Esophagus mucosa (tissue), 1 donor: ENCODE measurements at places on chromosomes 16 and 17.

GRCh38 chr17:57553991-57554825, 190.9 kb downstream of the CCDC182 start:
- ATAC-seq: no peak

DNA sequence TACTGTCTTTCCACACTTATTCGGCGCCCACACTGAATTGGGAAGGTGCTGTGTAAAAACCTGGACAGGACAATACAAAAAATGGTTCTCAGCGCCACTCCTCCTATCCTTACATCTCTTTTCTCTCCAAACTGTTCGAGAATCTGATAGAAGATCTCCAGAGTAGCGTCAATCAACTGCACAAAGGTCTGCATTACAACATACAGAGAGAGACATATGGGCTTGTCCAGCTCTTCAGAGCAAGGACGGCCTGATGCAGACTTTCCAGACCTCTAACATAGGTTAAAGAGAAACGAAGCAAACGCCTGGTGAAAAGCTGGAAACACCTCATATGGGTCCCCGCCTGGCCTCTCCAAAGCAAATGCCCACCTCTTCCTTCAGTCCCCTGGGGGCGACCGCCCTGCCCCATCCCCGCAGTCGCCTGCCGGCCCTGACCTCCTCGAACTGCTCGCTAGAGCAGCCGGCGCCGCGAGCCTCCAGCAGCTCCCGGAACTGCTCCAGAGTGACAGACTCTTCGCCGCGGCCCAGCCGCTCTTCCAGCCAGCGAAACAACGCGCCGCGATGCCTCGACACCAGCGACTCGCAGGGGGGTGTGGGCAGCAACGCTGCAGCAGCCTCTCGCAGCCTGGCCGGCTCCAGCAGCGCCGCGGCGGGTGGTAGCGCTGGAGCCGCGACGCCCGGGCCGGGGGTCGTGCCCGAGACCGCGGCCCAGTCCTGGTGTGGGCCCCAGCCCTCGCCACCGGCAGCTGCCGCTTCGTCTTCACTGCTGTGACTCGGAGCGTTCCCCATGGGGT, 526 bp downstream of the ZZEF1 start:
- peak; percentile 32 for ATAC-seq

GRCh38 chr16:5386989-5387388, 289.4 kb upstream of the EEF2KMT start:
- no peak for ATAC-seq

DNA sequence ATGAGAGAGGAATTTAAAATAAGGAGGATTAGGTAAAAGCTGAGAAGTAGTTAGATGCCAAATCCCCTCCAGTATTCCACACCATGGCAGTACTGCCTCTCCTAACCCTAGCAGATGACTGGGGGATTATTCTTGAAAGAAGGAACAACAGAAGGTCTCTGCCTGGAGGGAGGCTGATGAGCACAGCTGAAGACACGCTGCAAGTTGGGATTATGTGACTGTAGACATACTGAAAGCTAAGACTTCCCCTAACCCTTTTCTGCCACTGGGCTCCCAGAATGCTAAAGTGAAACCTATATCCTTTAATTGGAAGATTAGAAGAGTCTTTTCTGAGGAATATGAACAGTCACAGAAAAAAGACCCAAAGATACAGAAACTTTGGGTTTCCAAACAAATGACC, 27.7 kb upstream of the SLC46A1 start:
- ATAC-seq: no peak

DNA sequence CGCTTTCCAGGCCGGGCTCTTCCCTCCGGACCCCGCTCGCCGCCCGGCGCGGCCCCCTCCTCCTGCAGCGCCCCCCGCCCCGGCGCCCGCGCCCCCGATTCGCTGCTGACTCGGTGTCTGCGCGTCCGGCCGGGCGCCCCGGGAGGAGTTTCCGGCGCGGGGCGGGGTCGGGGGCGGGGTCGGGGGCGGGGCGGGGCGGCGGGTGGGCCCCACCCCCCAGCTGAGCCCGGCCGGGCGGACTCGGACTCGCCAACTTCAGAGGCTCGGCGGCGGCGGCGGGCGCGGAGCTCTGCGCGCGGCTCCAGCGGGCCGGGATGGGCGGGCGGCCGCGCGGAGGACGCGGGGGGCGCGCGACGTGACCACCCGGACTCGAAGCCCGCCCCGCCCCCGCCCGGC, at the start of gene METRNL:
METRNL (plus strand) TSS at position 258 of the 396 bp plus-strand sequence. CDS start 207 bp downstream, outside the sequence.
- ATAC-seq: peak; percentile 43

DNA sequence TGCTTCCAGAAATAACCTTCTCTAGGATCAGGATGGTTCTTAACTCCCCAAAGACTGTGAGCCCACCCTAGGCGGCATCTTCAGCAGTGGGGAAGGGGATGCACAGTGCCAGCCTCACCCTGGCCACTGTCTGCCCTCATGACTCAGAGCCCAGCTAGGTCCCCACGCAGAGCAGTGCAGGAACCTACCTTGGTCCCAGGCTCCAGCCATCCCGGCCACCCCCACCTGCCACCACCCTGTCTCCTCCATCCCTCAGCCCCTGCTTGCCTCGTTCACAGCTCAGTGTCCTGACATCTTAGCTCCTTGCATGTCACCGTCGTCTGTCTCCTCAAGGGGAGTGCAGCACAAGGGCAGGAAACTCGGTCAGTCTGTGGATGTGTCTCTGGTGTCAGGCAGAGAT, 16.1 kb upstream of the KRTAP17-1 start:
- ATAC-seq: no peak

- no peak for ATAC-seq
Observed at GRCh38 chr17:80418589-80418988, 3.6 kb downstream of the ENDOV start.

DNA sequence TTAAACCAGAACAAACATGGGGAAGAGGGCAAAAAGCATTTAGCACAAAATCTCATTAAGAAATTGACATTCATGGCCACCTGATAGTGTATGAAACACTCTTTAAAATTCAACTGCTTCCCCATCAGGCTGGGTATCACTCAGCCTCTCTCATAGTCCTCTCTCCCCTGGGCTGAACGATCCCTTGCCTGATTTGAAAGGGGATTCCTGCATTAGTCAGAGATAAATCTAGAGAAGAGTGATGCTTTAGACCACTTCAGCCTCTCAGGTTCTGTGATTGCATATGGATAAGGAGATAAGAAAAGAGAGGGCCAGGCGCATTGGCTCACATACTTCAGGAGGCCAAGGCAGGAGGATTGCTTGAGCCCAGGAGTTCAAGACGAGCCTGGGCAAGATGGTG, 280.0 kb downstream of the SOX9 start:
- ATAC-seq: no peak

- ATAC-seq: no peak
Observed at GRCh38 chr16:10081201-10081940, 100.9 kb downstream of the GRIN2A start.

- peak; percentile 77 for ATAC-seq
Observed at GRCh38 chr17:13002761-13003453, 14.9 kb downstream of the ELAC2 start.

DNA sequence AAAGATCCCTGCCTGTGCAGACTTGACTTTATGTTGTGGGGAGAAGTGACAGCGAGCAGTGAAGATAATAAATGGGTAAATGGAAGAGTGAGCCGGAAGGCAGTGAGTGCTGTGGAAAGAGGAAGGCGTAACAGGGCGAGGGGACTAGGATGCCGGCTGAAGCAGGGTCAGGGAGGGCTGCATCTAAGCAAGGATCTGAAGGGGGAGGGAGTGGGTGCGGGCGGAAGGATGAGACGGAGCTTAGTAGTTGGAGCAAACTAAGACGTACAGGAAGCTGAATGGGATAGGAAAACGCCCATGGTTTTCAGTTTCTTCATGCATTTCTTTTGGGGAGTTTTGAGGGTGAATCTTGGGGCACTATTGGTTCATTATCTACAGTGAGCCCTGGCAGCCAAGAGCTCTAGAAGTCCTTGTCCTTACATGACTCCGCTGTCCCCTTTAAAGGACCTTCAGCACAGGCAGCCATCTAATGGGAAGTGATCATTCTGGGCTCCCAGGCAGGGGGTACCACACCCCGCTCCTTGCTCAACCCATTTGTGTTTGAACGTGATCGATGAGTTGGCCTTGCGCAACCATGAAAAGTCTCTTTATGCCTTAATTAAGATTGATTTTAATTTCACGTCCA, 10.4 kb upstream of the NAT9 start:
- ATAC-seq: no peak

DNA sequence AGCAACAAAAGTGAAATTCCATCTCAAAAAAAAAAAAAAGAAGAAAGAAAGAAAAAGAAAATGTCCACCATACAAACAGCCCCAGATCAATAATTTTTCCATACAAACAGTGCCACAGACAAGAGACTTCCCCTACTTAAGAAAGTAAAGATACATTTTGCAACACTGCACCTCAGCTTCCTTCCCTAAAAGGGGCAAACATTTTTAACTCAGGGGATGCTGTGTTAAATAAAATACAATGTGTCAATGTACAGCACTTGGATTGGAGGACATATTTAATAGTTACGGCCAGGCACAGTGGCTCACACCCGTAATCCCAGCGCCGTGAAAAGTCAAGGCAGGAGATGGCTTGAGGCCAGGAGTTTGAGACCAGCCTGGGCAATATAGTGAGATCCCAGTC, 22.3 kb downstream of the MYH11 start:
- ATAC-seq: no peak

- no peak for ATAC-seq
Observed at GRCh38 chr17:40810494-40810893, 10.7 kb upstream of the KRT28 start.

- ATAC-seq: no peak
Observed at GRCh38 chr16:79278506-79278905, 322.0 kb downstream of the MAF start.

GRCh38 chr16:72187551-72187950, 15.6 kb upstream of the PMFBP1 start:
- no peak for ATAC-seq

- ATAC-seq: peak; percentile 86
Observed at GRCh38 chr16:3642397-3643094, 11.9 kb upstream of the DNASE1 start.

DNA sequence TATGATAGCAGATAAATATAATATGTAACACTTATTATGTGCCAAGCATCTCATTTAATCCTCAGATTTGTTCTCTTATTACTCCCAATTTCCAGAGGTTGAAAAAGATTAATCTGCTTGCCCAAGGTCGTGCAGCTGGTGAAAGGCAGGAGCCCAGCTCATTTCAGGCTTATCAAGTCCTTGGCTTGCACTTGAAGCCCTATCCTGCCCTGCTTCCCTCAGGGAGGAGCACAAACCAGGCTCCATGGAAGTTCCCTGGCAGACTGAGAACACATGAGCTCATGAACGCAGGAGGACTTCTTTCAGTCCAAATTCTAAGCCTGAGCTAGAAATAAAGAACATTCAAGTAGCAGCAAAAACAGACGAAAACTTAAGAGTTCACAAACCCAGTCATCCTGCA, 74.8 kb downstream of the USP31 start:
- ATAC-seq: no peak

DNA sequence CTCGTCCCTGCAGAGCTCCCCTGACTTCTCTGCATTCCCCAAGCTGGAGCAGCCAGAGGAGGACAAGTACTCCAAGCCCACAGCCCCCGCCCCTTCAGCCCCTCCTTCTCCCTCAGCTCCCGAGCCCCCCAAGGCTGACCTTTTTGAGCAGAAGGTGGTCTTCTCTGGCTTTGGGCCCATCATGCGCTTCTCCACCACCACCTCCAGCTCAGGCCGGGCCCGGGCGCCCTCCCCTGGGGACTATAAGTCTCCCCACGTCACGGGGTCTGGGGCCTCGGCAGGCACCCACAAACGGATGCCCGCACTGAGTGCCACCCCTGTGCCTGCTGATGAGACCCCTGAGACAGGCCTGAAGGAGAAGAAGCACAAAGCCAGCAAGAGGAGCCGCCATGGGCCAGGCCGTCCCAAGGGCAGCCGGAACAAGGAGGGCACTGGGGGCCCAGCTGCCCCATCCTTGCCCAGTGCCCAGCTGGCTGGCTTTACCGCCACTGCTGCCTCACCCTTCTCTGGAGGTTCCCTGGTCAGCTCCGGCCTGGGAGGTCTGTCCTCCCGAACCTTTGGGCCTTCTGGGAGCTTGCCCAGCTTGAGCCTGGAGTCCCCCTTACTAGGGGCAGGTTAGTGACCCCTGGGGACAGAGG, 11.4 kb downstream of the MLLT6 start:
- ATAC-seq: no peak

GRCh38 chr17:60327134-60327900, 64.6 kb downstream of the USP32 start:
- peak; percentile 26 for ATAC-seq

- no peak for ATAC-seq
Observed at GRCh38 chr16:86565181-86565631, 1.4 kb upstream of the FOXC2 start.

DNA sequence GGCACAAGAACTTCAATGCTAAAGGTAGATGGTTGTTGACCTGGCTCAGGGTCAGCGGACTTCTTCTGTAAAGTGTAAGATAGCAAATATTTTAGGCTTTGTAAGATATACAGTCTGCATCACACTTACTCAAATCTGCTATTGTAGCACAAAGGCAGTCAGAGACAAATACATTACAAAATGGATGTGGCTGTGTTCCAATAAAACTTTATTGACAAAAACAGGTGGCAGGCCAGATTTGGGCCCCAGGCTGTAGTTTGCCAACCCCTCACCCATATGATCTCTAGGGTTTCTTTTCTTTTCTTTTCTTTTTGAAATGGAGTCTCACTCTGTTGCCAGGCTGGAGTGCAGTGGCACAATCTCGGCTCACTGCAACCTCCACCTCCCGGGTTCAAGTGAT, 39.5 kb upstream of the TMEM132E start:
- ATAC-seq: no peak

DNA sequence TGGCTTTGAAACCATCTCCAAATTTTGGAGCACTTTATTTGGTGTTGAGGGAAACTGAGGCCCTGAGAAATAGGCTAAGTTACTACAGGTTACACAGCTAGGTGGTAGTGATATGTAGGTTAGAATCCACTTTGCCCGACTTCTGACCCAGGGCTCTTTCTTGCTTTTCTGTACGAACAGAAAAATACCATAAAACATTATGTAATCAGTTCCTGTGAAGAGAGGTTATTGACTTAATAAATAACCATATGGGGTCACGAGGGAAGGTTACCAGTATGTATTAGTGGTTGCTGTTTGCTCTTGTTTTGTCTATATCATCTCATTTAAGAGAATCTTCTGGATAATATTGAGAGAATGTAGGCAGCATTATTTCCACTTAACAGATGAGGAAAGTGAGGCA, 172.2 kb upstream of the MAF start:
- no peak for ATAC-seq

GRCh38 chr16:50254072-50254471, 12.3 kb upstream of the ADCY7 start:
- ATAC-seq: no peak

- ATAC-seq: no peak
Observed at GRCh38 chr16:28210264-28210663, 1.5 kb downstream of the XPO6 start.

- ATAC-seq: peak; percentile 48
Observed at GRCh38 chr17:32111141-32111771, 31.0 kb upstream of the RHOT1 start.

DNA sequence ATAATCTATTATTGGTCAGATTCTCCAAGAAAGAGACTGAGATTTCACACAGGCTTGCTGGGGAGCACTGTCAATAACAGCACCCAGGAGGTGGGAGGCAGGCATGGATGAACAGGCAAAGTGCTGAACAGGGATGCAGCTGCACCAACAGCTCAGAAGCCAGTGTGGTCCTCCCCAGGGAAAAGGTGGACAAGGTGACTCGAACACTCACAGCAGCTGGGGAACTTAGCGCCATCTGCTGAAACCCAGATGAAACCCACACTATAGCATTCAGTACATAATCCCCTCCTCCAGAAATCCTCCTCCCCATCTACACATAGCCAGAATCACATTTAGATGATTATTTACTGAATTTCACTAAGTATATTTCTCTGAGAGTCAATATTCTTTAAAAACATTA, 255.2 kb upstream of the WSB1 start:
- no peak for ATAC-seq

- ATAC-seq: no peak
Observed at GRCh38 chr16:8814095-8814806, 16.6 kb downstream of the PMM2 start.
